NCI-H774 (cell line): ENCODE measurements at places on chromosomes 16 and 17.

DNA sequence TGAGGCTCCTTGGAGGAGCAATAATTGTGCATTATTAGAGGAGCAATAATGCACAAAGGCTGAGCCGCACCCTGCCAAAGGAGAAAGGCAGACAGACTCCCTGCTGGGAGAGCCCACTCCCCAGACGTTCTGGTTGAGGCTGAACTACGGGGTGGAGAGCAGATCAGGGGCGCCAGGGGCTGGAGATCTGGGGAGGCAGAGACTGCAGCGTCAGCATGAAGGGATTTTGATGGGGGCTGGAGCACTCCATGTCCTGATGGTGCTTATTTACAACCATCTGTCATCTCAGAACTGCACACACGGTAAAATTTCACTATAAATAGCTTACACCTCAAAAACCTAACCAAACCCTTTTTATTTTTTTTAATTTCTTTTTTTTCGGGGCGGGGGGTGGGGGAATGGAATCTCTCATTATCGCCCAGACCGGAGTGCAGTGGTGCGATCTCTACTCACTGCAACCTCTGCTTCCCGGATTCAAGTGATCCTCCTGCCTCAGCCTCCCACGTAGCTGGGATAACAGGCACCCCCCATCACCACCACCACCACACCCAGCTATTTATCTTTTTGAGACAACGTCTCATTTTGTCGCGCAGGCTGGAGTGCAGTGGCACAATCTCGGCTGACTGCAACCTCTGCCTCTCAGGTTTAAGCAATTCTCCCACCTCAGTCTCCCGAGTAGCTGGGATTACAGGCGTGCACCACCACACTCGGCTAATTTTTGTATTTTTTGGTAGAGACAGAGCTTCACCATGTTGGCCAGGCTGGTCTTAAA is 4.3 kb upstream of the C16orf95 start:
- no peak for DNase-seq

DNA sequence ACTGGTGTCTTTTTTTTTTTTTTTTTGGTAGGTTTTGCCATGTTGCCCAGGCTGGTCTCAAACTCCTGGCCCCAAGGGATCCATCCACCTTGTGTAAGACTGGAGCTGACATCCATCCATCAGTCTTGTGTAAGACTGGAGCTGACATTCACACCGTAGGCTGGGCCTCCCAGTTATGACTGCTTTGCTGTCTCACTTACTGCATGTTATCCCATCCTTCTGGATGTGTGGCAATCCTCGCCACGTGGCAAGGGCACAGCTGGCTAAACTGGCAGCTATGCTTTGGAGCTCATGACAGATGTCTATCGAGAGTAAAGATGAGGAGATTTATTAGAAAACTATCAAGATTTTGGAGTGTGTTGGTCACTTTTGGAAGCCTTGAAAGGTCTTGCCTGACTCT is 115.1 kb downstream of the ABCA8 start:
- DNase-seq = no peak

- DNase-seq = no peak
These were observed 214.2 kb downstream of the STX8 start for GRCh38 chr17:9361188-9361955.

DNA sequence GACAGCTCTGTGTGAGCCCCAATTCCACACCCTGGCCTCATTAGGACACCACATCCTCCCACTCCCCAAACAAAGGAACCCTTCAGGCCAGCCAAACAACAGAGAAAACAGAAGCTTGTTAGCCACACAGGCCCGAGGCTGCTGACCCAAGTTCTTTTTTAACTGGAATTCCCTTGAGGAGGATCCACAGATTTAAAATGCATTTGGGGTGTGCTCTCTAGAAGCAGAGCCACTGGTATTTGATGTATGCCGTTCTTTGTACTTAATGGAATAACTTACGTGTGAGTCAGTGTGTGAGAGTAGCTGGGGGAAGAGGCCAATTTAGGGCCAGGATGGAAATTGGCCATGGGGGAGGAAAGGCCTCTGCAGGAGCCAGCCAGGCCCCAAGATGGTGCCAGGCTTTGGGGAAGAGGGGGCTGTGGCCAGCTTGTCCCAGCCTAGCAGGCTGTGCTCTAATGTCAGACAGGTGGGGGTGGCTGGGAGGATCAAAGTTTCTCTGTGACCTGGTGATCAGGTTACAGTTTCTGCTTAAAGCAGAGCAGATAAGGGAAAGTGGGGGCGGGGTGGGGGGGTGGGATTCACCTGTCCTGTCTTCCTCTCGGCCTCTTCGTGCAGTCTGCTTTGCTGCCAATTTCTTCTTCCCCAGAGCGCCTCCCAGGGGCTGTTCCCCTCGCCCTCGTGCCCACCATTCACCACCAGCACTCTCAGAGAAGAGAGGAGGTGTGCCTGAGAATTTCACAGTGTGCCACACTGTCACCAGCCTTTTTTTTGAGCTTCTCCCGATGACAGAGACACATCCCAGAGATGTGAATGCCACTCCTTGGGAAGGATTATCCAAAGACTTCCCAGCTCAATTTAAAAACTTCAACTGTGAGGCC is 50.8 kb downstream of the TOM1L2 start:
- DNase-seq = no peak

GRCh38 chr16:85955566-85955965 is 56.6 kb downstream of the IRF8 start:
- DNase-seq = no peak

DNA sequence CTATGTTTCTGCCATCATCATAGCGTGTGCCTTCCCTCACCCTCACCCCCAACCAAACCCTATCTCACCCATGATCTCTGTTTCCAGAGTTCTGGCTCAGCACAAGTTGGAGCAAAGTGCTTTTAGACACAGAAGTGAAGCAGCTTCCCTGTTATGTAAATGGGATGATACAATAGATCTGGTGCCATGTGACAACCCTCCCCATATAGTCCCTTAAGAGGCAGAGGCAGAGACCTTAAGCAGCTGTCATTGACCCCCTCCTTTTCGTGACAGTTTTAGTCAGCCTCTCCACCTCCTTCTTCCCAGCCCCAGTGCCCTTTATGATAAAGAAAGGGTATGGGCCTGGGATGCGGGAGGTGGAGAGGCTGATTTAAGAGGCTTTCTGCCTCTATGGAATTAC is 40.3 kb upstream of the MED13 start:
- no peak for DNase-seq

- DNase-seq = no peak
These were observed 57.6 kb downstream of the YPEL2 start for GRCh38 chr17:59389066-59389465.

DNA sequence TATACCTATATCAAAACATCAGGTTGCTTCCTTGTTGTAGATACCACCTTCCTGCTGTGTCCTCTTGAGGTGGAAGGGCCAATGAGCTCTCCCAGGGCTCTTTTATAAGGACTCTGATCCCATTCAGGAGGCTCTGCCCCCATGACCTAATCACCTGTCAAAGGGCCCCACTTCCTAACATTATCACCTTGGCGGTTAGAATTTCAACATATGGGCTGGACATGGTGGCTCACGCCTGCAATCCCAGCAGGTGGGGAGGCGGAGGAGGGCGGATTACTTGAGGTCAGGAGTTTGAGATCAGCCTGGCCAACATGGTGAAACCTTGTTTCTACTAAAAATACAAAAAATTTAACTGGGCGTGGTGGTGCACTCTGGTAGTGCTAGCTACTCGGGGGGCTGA is 86.4 kb downstream of the HAPSTR1 start:
- DNase-seq = no peak

DNA sequence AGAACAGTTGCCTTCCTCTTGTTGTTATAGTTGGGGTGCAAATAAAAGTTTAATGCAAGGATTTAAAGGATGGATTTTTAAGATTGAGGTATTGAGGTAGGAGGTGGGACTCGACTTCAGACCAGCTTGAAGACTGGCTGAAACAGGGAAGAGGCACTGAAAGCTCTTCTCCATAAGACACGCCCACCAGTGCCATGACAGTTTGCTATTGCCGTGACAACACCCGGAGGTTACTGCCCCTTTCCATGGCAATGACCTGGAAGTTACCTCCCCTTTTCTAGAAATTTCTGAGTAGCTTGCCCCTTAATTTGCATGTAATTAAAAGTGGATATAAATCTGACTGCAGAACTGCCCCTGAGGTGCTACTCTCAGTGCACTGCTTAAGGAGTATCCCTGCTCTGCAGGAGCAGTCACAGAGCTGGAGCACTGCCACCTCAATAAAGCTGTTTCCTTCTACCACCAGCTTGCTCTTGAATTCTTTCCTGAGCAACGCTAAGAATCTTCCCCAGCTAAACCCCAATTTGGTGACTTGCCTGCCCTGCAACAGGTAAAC is 122.6 kb downstream of the SHISA6 start:
- DNase-seq = no peak

GRCh38 chr17:42203354-42203753 is 9.1 kb upstream of the GHDC start:
- DNase-seq = no peak

GRCh38 chr17:4607261-4607741 is 23.0 kb downstream of the SMTNL2 start:
- DNase-seq = no peak

DNA sequence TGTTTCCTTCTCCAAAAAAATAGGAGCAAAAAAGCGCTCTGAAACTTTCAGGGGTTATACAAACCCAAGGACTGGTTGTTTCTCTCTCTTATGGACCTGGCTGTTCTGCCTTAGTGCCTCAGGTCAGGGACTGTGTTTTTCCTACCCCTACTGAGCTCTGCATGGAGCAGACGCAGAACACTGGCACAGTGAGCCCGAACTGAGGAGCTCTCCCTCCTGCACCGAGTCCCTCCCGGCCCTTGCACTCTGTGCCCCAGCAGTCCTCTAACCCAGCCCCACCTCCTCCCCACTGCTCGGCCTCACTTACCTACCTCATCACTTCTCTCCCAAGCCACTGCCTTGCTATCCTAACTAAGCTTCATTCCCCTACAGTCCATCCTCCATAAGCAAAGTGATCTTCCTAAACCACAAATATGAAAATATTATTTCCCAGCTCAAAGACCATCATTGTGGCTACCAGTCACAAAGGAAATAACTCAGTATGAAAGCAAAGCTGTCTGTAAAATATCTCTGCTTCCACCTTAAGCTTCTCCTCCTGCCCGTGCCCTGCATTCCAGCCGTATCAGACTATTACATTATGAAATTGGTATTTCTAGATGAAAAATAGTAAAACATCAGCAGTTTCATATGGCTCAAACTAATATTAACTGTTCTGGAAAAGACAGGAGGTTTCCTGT is 13.6 kb downstream of the MEIOB start:
- DNase-seq = no peak

GRCh38 chr16:58329135-58329534 is 34.3 kb upstream of the PRSS54 start:
- no peak for DNase-seq

- DNase-seq = no peak
These were observed 604.7 kb upstream of the SOX9 start for GRCh38 chr17:71516149-71516548.

DNA sequence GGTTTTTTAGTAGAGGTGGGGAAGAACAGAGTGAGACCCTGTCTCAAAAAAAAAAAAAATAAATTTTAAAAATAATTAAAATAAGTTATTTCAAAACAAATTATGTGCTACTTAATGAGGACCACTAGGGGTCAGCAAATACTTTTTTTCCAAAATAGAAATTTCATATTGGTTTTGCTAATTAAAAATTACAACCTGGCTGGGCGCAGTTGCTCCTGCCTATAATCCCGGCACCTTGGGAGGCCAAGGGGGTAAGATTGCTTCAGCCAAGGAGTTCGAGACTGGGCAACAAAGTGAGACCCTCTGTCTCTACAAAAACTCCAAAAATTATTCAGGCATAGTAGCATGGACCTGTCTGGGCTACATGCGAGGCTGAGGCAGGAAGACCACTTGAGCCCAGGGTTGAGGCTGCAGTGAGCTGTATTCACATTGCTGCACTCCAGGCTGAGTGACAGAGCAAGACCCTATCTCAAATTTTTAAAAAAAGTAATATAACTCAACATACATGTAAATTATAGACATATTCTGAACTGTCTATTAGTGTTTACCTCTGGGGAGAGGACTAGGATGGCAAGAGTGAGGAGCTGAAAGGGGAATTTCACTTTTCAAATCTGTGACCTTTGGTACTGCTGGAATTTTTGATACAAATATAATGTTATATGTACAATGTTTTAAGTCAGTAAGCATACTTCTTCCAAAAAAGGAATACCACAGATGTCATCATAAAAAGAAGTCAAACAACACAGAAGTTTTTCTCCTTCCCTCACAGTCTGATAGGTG is 8.1 kb downstream of the MEIOB start:
- no peak for DNase-seq

DNA sequence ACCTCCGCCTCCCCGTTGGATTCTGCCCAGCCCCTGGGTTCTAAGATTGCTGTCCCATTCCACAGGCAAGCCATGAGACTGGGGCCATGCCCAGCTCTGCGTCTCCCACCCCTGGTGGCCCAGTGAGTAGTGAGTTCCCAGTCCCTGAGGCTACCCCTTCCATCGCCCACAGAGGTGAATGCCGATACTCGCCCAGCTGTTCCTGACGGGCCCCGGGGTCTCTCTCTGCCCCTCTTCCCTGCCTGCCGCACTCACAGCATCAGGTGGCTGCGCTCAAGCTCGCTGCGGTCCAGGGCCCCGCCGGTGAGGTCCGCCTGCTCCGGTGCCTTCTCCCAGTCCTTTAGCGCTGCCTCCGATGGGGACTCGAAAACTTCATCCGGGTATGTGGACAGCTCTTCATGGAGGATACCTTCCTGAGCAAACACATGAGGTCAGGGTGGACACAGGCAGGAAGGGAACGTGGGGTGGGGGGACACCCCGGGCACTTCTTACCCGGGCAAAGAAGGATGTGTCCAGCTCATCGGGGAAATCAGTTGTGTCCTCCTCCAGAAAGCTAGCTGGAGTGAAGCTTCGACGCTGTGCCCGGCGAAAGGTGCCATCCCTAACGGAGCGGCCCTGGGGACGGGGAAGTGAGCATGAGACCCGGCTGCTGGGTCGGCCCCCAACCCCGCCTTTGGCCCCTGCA is 8.8 kb downstream of the SNRNP25 start:
- DNase-seq = no peak

DNA sequence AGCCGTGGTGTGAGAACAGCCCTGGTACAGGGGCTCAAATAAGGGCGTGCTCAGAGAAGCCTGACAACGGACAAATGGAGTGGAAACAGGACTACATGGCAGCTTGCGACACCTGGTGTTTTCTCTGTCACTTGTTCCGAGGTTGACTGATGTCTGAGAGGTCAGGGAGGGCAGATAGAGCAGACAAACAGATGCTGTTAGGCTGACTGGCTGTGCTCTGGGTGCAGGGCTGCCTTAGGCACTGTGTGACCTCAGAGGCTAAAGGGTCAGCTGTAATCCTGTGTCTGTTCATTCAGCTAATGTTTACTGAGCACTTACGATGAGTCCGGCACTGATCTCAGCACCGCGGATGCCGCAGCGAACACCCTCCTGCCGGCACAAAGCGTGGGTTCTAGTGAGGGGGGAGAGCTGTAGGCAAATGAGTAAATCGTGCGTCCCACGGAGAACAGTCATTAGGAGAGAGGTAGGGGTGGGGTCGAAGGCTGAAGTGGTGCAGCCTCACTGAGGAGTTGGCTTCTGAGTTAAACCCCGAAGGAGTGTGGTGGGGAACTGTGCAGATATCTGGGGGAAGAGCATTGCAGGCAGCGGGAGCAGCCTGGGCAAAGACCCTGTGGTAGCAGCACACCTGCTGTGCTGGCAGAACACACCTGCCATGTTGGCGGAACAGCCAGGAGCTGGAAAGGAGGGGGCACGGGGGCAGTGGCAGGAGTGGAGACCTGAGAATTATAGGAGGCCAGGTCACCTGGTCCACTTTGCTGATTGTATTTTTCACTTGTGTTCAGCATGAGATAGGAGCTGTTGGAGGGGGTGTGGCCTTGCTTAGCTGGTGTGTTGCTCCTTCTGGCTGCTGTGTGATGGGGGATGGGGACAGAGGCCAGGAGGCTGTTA is 35.0 kb downstream of the GPT2 start:
- peak; percentile 85 for DNase-seq
